ENCODE measurements at places on chromosomes 5 and 9.

DNA sequence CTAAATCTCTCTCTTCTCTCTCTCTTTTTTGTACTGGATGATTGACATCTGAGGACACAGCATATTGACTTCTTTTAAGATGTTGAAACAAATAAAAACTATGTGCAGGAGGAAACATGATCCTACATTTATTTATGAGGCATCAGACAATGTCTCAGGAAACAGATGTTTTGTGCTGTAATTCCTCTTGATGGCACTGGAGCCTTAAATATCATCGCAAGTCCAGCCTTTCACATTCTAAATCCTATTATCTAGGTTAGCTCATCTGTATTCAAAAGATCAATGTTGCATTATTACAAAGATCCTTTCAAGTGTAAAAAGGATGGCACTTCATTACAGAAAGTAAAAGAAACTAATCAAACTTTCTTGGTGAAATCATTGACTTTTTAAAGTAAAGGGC lies 63.9 kb downstream of the MAT2B start:
- DNase-seq = no peak

- no peak for DNase-seq
Measured at GRCh38 chr9:37031902-37032301, 2.2 kb downstream of the PAX5 start.

DNA sequence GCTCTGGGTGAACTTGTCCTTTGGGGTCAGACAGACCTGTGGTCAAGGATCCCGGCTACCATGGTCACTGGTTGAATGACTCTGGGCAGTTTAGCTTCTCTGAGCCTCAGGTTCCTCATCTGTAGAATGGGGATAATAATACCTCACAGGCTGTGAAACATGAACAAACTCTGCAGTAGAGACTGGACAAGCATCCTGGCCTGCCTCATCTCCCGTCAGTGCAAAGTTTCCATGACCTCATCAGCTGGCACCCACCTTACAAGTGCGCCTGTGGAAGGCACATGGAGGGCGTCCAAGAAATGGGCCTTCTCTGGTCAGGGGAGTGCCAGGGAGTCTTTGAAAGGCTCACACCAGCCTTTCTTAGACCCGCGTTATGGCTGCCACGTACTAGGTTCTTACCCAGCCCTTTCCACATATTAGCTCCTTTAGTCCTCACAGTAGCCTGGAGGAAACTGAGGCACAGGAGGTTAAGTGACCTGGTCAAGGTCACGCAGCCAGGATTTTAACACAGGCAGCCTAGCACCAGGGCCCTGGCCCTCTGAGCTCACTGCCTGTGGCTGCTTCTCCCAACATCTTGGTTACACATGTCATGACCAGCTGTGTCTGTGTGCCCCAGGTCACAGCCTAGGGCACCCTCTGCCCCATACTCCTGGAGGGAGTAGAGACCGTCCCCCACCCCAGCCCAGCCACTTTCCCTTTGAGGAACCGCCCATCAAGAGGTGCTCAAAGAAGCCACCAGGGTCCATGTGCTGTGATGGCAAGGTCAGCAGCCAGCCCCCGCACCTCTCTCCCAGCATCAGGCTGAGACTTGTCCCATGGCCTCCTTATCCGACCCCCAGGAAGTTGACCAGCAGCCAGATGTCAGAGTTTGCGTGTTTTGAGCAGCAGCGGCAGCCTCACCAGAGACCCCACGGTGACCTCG lies 39.4 kb upstream of the RPL26L1 start:
- DNase-seq = no peak

- no peak for DNase-seq
Measured at GRCh38 chr9:93619272-93619775, 42.9 kb downstream of the PHF2 start.

DNA sequence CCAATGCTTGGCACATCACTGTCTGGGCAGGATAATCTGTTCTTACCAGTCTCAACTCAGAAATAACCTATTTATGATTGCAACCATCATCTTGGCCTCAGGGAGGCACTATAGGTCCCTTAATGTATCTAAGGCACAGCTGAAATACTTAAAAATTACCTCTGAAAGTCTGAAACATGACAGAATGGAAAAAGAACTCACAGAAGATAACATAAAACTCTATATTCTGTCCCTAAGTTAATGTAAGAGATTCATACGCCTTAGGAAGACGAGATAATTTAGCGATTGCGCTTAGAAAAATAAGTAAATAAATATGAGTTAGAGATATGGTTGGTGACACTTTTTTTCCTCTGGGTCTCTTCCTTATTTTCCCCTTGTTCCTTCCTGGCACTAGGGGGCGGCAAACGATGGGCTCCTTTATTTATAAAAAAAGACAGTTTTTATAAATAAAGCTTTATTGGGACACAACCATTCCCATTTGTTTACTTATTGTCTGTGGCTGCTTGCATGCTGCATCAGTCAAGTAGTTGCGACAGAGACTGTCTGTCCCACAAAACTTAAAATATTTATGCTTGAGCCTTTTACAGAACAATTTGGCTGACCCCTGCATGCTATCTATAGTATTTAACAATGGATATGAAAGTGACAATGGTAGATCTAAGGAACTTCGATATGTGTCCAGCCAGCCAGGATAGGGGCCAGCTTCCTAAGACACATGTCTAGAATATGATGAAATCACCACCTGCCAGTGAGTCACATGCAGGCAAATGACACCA lies 79.6 kb downstream of the PDE4D start:
- no peak for DNase-seq

- DNase-seq = no peak
Measured at GRCh38 chr5:11903614-11904264, 507 bp downstream of the CTNND2 start.

GRCh38 chr9:116895961-116896360 lies 208.9 kb downstream of the TRIM32 start:
- no peak for DNase-seq

DNA sequence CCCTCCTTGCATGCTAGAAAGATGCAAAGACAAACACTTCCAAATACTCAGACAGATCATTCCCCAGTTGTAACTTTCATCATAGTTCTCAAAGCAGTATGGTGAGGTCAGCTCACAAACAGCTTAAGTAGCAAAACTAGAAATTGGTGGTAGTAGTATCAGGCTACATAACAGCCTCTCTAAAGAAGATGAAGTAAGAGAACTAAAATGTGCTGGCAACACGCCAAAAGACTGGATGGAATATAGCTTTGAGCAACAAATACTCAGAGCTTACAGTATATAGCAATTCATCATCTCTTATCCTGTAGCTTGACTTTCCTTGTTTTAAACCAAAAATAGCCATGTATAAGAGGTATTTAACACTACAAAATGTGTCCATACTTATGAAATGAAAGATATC lies 7.5 kb downstream of the PFDN1 start:
- DNase-seq = no peak

DNA sequence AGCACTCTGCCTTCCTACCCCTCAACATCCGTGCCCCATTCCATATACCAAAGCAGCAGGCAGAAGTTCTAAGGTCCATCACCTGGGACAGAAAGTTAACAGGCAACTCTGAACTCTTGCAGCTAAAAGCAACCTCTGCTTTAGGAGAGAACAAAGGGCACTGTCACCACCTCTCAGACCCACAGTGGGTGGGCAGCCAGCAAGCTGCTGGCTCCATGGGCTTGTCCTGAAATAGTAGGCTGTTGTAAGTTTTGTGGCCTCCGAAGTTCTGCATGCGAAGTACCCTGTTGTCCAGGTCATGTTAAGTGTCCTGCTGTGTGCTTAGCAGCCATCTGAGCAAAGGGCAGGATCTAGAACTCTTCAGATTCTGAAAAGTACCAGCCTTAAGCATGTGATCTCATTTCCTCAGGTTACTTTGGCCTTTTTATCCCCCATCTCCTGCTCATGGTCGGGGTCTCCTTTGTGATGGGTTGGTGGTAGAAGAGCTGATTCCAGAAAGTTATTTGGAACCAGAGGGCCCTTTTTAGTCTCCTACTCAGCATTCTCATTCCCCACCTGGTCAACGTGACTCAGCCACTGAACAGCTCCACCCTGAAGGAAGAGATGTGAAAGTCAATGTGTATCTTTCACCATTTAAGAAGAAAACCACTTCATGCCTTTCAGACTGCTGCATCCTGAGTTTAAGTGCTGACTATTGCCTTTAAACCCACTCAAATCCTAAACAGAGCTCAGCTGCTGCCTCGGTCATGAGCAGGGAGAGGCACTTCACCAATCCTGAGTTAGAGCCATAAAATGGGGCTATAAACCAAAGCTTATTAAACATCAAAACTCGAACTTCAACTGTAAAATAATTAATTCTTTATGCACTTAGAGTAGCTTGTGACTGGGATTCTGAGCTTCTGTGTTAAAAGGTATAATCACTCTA lies 121.4 kb downstream of the DPYSL3 start:
- no peak for DNase-seq

DNA sequence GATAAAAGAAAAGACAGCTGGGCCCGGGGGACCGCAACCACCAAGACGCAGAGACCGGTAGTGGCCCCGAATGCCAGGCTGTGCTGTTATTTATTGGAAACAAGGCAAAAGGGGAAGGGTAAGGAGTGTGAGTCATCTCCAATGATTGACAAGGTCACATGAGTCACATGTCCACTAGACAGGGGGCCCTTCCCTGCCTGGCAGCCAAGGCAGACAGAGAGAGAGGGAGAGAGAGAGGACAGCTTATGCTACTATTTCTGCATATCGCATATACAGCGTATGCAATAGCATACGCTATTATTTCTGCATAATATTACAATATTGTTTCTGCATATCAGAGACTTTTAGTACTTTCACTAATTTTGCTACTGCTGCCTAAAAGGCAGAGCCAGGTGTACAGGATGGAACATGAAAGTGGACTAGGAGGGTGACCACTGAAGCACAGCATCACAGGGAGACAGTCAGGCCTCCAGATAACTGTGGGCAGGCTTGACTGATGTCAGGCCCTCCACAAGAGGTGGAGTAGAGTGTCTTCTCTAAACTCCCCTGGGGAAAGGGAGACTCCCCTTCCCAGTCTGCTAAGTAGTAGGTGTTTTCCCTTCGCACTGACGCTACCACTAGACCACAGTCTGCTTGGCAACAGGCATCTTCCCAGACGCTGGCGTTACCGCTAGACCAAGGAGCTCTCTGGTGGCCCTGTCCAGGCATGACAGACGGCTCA lies 50.3 kb downstream of the RFX3 start:
- no peak for DNase-seq

GRCh38 chr5:164498438-164498837 lies 993.0 kb downstream of the MAT2B start:
- no peak for DNase-seq

- no peak for DNase-seq
Measured at GRCh38 chr5:55603922-55604321, 69.2 kb upstream of the PLPP1 start.

- DNase-seq = no peak
Measured at GRCh38 chr9:70517926-70518610, 103.6 kb upstream of the KLF9 start.

DNA sequence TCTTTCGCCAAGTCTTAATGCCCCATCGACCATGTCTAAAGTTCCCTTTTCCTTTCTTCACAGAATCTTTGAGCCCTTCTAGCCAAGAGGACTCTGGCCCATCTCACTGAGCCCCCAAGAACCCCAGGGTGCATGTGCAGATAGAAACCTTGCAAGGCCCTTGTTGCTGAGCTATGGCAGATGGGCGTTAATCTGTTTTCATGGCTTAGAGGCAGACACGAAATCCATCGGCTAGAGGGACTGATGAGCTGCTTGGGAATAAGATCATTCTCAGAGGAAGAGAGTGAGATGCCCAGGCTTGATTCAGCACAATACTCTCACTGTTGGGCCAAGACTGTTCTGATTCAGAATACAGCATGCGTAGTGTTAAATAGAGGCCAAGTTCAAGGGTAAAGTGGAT lies 262.5 kb upstream of the C9orf72 start:
- DNase-seq = no peak

DNA sequence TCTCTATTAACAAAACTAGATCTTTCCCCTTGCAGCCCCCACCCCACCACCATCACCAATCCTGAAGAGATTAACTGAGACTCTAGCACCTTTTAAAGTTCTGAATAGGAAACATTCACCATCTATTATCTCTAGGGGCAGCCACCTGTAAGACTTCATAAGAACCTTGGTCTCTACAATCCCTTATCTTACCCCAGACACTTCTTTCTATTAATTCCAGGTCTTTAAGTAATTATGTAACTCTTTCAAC lies 180.2 kb upstream of the FBXL17 start:
- no peak for DNase-seq

DNA sequence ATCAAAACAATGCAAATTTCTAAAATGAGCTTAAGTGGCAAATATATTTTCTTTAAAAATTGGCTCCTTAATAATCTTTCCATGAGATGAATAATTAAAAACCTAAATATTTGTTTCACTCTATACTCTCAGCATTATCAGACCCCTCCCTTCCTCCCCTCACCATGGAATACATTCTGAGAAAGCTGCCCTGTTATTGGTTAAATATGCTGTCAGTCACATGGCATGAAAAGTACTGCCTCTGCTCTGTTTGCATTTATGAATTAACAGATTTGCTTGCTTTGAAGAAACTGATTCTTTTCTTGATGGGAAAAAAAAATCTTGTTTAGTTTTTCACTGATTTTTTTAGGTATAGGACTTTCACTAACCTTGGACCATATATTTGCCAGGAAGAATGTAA lies 17.0 kb upstream of the RPS23 start:
- DNase-seq = no peak

DNA sequence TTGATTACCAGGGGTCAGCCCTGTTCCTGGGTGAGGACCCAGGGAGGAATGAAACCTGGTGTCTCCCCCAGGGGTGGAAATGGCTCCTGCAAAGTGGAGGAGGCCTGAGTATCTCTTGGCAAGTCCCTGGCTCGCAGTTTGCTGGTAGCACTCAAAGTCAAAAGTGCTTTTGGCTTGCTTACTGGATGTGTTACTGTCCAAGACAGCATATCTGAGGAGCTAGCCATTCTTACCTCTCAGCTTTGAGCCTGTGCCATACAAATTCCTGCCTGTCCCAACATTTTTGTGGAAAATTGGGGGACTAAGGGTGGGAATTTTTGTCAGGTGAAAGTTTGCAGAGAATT lies 9.9 kb downstream of the ZNF618 start:
- DNase-seq = no peak

DNA sequence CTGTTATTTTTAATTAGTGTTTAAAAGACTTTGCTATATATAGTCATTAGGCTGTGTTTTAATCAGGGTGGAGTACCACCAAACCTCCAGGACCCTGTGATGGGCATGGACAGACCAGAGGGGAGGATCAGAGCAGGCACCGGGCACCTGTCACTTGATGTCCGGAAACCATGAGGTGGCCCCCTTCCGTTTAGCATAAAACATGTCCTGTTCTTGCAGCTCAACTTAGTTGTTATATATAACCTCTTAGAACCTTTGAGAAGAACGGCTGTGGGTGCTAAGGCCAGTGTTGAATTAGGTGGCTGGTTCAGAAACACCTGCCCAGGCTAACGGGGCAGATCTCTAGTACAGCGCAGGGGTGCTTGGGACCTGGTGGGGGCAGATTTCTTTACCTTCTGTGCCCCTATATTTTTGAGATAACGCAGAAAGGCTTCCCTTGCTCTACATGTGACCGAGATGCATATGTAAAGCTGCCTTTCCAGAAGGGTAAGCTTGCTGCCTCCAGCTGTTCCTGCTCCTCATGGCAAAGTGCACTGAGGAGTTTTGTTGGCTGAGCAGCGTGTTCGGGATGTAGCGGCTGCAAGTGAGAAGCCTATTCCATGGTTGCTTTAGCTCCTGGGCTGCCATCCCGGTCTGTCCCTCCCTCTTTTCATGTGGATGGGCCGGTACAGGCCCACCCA lies 255.5 kb downstream of the FANCC start:
- no peak for DNase-seq

GRCh38 chr5:152271420-152271819 lies 133.7 kb downstream of the NMUR2 start:
- DNase-seq = no peak

GRCh38 chr5:153865016-153865415 lies 173.7 kb downstream of the FAM114A2 start:
- DNase-seq = no peak

- DNase-seq = no peak
Measured at GRCh38 chr9:93582550-93582949, 6.2 kb downstream of the PHF2 start.

Measured in activated naive CD4-positive, alpha-beta T cell treated with Interleukin-2 at 50 U/mL for 16 hours (primary cell).